ENCODE measurements at places on chromosomes 3 and 15.

- H3K27ac ChIP-seq, result no peak overlapping the region
- H3K36me3 ChIP-seq, result no peaks in the 10 kb centered on the region
- no peak overlapping the region for H3K4me3 ChIP-seq
- no peaks in the 10 kb centered on the region for H3K27me3 ChIP-seq
These were observed 421.2 kb upstream of the TPRG1 start for GRCh38 chr3:188750617-188751016.

DNA sequence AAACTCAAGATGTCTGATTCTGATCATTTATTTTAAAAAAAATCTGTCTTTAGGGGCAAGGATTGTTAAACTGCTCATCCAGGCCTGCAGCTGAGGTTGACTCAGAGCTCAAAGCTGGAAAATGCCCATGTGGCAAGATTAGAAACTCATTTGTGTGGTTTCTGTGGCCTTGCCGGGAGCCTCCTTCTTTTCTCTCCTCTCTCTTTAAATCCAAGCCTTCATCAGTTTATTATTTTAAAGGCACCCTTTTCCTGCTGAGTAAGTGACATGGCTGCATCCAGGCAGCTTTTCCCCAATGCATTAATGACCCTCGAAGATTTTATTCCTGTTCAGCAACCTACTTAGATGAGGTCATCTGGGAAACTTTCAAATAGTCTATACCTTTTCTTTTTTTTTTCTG, 221.3 kb upstream of the CDIN1 start:
- no peak overlapping the region for H3K4me3 ChIP-seq
- DNase-seq, result no peak
- no peaks in the 10 kb centered on the region for H3K36me3 ChIP-seq
- no peaks in the 10 kb centered on the region for H3K4me1 ChIP-seq

GRCh38 chr15:72227192-72227586, 3.8 kb downstream of the PKM start:
- peak overlapping the region; percentile 84 for H3K4me3 ChIP-seq
- no peak for DNase-seq
- peaks cover 49% of the 10 kb centered on the region for H3K4me1 ChIP-seq
- peak overlapping the region; percentile 96 for H3K27ac ChIP-seq
- peaks cover 25% of the 10 kb centered on the region for H3K36me3 ChIP-seq

DNA sequence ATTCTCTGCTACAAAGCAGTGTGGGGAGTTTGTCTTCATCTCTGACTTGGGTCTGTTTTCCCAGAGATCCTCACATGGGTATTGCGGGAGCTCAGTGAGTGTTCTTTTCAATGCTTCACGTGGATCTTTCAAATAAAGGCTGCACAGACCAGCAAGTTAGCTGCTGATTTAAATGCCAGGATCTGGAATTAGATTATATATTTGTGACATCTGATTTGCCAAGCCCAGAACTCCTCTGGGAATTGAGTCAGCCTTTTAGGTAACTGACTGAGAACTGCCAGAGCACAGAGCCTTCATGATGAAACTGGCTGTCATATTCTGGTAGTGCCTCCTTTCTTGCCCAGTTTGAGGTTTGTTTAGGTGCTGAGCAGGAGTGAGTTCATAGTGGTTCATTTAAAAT, 14.7 kb downstream of the EDEM1 start:
- H3K4me3 ChIP-seq, result no peak overlapping the region
- H3K27ac ChIP-seq, result no peak overlapping the region
- H3K27me3 ChIP-seq, result no peaks in the 10 kb centered on the region
- no peak for DNase-seq
- H3K4me1 ChIP-seq, result no peaks in the 10 kb centered on the region

GRCh38 chr3:127679534-127680145, 6.9 kb downstream of the ABTB1 start:
- no peak overlapping the region for H3K27ac ChIP-seq
- H3K36me3 ChIP-seq, result no peaks in the 10 kb centered on the region
- H3K4me3 ChIP-seq, result no peak overlapping the region
- H3K27me3 ChIP-seq, result no peaks in the 10 kb centered on the region
- H3K4me1 ChIP-seq, result no peaks in the 10 kb centered on the region

Data from Panc1 (cell line).